ENCODE measurements at places on chromosomes 3 and 15. TPM values are rescaled to one million over a fixed set of nuclear protein-coding genes. Genes with fewer than 3 reads are reported as not detected.

GRCh38 chr15:78130466-78131294, 565 bp downstream of the CIB2 start:
- peak overlapping the region; percentile 91 for H3K4me3 ChIP-seq
- no peak overlapping the region for H3K27ac ChIP-seq
- H3K36me3 ChIP-seq, result peaks cover 3% of the 10 kb centered on the region
- H3K4me1 ChIP-seq, result peaks cover 3% of the 10 kb centered on the region

- no peak overlapping the region for H3K4me3 ChIP-seq
- H3K4me1 ChIP-seq, result no peaks in the 10 kb centered on the region
- no peak overlapping the region for H3K27ac ChIP-seq
Measured at GRCh38 chr15:79352206-79352605, 41.3 kb downstream of the TMED3 start.

DNA sequence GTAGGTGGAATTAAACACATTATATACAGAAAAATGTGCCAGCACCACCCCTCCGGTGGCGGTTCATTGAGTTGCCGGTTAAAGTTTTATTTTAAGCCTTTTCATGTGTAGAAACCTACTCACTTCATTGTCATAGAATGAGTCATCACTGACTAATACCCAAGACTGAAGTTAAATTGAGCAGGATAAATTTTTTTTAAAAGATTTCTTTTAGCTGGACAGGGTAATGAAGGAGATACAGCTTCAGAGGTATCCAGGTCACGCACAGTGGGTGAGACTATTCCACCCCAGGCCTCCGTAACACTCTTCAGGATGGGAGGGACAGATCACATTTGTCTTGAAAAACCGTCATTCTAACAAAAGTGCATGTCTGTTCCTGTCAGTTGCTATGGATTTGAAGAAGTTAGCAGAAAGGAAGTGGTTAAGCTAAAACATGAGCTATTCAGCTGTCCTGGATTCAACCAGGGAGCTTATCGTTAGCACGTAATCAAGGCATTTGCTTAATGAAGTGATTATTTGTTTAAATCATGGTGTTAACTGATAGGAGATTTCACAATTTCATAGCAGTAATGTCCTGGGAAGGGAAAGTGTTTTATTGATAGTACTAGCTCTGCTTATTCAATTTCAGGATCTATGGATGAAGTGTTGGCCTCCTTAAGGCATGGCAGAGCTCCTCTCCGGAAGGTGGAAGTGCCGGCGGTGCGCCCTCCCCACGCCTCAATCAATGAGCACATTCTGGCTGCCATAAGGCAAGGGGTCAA, 23.4 kb downstream of the WHAMM start:
- peaks cover 18% of the 10 kb centered on the region for H3K36me3 ChIP-seq
- H3K27me3 ChIP-seq, result no peaks in the 10 kb centered on the region
- H3K4me3 ChIP-seq, result no peak overlapping the region
- DNase-seq, result no peak
- H3K27ac ChIP-seq, result no peak overlapping the region
- H3K4me1 ChIP-seq, result no peaks in the 10 kb centered on the region

GRCh38 chr3:39109086-39109485, 1.6 kb downstream of the TTC21A start:
- H3K4me3 ChIP-seq, result no peak overlapping the region
- no peaks in the 10 kb centered on the region for H3K4me1 ChIP-seq
- peak; percentile 7 for DNase-seq
- no peak overlapping the region for H3K27ac ChIP-seq

GRCh38 chr3:72310419-72311380, 525.8 kb upstream of the PROK2 start:
- DNase-seq, result no peak
- no peak overlapping the region for H3K4me3 ChIP-seq
- H3K4me1 ChIP-seq, result no peaks in the 10 kb centered on the region
- no peaks in the 10 kb centered on the region for H3K36me3 ChIP-seq
- no peak overlapping the region for H3K27ac ChIP-seq

Gene FBXW12
- total RNA-seq, result 0.59 TPM

Gene FGD5
- 7.8 TPM for total RNA-seq

Gene FES
- total RNA-seq, result 6.5 TPM

Gene LARP6
- total RNA-seq, result 18.9 TPM
